ENCODE measurements at places on chromosomes 5 and 9. TPM values are rescaled to one million over a fixed set of nuclear protein-coding genes. Genes with fewer than 3 reads are reported as not detected.

DNA sequence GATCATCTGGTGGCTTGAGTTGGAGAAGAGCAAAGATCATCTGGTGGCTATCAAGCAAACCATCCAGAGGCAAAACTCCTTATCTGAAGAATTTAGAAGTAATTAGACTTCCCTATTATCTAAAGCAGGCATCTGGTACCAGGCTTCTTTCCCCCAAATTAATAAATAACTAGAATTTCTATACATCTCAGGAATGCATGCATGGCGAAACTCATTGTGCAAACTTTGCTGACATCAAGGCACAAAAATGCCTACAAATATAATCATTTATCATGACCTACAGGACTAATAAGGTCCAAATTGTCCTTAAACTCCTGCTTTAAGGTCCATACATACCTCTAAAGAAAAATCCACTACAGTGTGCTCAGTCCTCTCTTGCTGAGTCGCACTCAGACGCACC lies 6.0 kb downstream of the OR13D1 start:
- DNase-seq, result no peak

DNA sequence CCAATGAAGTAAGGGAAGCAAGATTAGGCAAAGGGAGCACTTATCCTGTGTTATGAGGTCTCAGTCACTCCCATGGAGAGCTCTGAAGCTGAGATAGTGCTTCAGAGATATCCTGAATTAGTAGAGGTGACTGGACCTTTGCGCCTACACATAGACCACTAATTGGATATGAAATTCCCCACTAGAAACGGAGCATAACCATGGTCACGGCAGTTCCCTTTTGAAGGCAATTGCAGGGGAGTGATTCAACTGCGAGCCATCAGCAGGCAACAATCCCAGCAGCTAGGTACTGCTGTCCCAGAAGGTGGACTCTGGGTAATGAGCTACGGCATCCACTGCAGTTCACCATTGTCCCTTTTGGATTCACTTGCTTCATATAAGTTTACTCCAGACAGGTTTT lies 267.7 kb upstream of the RASA1 start:
- DNase-seq, result no peak

DNA sequence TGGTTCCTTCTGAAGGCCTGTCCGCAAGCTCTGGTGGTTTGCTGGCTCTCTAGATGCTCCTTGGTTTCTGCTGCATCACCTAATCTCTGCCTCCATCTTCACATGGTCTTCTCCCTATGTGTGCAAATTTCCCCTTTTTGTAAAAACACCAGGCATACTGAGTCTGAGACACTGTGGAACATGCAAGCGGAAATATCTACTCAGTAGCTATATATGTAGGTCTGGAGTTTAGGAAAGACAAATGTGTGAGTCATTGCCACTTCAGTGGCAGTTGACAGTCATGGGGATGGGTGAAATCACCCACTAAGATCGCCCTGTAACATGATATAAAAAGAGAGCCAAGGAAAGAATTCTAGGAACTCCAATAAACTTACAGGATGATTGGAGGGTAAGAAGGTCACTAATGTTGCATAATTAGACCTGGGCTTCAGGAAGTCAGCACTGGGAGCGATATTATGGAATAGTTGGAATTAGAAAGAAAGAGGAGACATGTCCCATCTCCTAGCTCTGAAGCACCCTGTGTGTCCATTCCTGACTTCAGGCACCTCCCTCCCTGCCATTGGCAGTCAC lies 22.7 kb upstream of the UBLCP1 start:
- DNase-seq, result peak; percentile 2

DNA sequence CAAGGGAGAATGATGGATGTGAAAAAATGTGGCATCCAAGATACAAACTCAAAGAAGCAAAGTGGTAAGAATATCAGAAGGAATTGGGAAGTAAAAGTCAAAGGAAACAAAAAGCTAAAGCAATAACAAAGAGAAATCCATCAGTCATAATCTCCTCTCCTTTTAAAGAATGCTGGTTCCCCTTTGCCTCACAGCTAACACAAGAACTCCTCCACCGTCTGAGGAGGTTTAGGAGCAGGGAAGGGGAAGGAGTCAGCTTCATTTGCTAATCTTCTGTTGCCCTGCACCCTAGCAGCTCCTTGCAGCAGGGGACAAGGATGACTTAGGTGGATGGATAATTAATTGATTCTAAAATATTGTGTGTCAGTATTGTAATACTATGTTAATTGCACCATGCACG lies 16.4 kb downstream of the CD274 start:
- DNase-seq, result no peak

DNA sequence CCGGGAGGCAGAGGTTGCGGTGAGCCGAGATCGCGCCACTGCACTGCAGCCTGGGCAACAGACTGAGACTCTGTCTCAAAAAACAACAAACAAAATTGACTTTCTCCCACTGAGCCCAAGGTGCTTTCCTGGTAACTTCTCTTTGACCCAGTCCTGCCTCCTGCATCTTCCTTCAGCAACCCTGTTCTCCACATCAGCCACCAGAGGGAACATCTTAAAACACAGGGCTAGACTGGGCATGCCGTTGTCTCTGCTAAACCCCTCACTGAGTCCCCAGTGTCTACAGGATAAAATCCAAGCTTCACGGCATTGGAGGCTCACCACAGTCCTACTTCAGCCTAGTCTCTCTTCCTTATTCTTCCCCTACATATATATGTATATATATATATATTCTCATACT lies 39.8 kb upstream of the KCNMB1 start:
- no peak for DNase-seq

DNA sequence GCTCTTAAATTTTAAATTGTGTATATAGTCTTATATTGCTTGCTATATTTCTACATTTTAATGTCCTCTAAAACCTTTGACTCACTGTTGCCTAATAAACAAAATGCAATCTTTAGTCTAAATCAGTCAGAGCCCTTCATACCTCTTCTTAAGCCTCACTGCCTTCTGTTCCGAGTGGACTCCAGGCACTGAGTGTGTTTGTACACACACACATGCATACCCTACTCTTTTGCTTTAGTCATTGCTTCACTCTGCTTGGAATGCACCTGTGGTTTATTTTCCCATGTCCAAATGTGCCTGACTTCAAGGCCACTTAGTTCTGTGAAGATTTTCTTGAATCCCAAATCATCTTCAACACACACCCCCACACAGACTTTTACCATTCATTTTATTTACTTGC lies 60.9 kb downstream of the SLC12A2 start:
- no peak for DNase-seq

DNA sequence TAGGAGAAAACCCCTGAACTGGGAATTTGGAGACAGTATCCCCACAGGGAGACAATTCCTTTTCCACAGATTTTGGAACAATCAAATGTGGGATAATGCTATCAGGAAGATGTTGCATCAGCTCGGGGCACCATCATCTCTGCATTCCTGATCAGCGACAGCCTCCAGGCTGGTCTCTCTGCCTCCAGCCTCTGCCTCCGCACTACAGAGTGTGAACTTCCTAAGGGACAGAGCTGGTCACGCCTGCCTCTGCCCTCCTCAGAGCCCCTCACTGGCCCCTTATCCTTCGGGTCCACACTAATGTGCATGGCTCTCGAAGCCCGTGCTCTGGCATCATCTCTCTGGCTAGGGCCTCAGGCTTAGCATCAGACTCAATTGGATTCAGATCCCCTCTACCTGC lies 8.6 kb downstream of the FOXI1 start:
- no peak for DNase-seq

GRCh38 chr9:20996809-20997208 lies 34.6 kb downstream of the HACD4 start:
- DNase-seq, result no peak

DNA sequence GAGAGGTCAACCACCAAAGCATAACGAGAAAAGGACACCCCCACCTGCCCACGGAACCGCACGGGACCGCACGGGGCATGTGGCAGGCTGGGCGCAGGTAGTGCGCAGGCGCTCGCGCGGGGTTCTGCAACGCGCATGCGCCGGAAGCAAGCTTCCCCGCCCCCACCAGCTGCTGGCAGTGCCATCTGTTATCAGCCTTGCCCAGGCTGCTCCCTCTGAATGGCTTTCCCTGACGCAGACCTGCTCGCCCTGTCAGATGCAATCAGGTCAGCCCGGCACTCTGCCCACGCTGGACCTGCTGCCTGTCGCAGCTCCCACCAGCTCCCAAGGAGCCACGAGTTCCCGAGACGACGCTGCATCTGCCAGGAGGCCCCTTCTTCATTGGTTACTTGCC lies 22.8 kb downstream of the PTCH1 start:
- no peak for DNase-seq

GRCh38 chr9:35067056-35067455 lies 5.4 kb downstream of the VCP start:
- DNase-seq, result no peak

DNA sequence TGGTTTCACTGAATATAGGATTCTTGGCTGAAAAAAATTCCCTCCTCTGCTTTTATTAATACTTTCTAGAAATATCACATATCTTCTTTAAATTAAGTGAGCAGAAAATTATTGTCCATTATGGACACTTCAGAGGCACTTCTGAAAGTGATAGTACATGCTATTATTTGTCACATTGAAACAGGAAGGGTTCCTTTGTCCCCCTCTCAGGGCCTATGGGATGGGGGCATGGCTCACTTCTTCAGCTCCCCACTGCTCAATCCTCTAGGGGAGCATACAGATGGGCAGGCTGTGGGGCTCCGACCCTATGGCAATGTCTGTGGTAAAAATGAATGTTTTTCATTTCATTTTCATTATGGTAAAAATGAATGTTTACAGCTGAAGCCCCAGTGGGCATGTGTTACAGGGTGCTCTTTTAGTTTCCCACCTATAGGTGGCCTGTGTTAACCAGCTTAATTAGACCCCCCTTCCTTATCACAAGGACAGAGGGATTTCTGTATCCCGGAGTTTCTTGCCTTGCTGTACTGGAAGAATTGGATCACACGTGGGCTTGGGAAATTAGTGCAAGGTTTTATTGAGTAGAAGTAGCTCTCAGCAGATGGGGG lies 1225.2 kb downstream of the PTPRD start:
- DNase-seq, result no peak

GRCh38 chr9:38626006-38626405 lies 5.6 kb upstream of the ANKRD18A start:
- DNase-seq, result no peak

DNA sequence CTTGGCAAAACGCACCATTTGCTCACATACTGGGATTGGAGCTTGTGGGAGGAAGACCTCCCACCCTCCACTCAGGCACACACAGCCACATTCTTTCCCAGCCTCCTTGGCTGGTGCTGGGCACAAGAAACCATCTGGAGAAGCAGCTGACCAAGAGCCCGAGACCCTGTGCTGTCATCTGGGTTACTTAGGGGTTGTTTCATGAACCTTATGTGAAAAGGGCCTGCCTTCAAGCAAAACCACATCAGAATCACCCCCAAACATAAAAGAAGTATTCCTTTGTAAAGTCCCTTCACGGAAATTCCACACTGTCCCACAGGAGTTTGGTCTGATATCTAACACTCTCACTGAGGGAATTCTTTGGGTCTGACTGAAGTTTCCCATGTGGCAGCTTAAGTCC lies 172.1 kb downstream of the NR3C1 start:
- DNase-seq, result no peak

- no peak for DNase-seq
These were observed 11.2 kb downstream of the UBE2QL1 start for GRCh38 chr5:6459896-6460295.

DNA sequence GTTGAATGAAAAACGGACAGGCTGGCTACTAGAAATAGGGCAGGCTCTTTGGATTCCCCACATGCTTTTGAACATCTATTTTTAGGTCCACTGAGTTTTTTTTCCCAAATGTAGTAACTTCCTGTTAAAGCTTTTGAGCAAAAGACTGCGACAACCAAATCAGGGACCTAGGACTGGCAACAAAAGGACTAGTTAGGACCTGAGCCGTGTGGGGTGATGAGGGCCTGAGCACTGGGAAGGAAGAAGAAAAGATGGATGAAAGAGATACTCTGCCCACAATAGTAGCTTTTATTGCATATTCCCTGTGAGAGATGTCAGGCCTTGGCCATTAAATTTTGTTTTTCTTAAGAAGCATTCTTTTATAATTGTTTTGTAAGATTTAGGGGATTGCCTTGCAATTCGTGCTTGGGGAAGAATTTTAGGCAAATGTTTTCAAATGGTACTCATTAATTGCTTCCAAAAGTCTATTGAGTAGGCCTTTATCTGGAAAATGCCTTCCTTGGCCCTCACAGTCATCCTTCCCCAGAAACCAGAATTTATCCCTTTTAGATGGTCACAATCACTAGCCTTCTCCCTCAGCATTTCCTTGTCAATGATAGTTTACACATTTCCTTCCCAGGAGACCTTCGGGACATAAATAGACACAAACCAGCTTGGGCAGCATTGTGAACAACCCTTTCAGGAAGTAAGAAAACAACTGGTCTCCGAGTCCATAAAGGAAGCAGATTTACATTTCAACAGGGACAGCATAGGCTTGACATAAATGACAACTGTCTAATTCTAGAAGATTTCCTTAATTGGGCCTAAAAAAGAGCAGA lies 166.5 kb downstream of the RMI1 start:
- DNase-seq, result no peak

- no peak for DNase-seq
These were observed 197.5 kb downstream of the ARHGEF28 start for GRCh38 chr5:73823508-73823925.

- DNase-seq, result no peak
These were observed 1.2 kb upstream of the ADAMTS6 start for GRCh38 chr5:65482736-65483545.

- no peak for DNase-seq
These were observed 102.8 kb downstream of the MRPS30 start for GRCh38 chr5:44911501-44911900.

DNA sequence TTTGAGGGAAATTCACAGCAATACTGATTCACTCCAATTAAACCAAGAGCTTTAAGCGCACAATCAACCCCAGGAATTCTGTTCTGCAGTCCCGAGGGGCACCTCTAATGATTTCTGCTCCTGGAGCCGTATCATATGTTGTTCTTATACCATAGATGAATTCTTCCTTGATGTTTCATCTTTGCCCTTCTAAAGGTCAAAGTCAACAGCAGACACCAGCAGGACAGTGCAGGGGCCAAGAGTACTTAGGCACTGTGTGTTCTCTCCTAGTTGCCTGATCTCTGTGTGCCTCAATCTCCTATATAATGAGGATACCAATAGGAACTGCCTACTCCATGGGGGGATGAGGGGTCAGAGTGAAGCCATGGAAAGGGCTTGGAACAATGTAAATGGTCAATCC lies 16.5 kb downstream of the EPB41L4B start:
- no peak for DNase-seq

CKMT2 gene
- not detected for total RNA-seq

AMBP gene
- total RNA-seq, result not detected

IGIP gene
- total RNA-seq, result 1.3 TPM

ADGRD2 gene
- not detected for total RNA-seq

SMIM32 gene
- total RNA-seq, result not detected

FBLL1 gene
- total RNA-seq, result not detected

TRAF1 gene
- 170 TPM for total RNA-seq

PKD2L2 gene
- total RNA-seq, result not detected

OR1N2 gene
- total RNA-seq, result not detected

LPAR1 gene
- not detected for total RNA-seq

GKAP1 gene
- total RNA-seq, result 3.9 TPM

WDR38 gene
- total RNA-seq, result not detected

Data from activated naive CD8-positive, alpha-beta T cell treated with anti-CD3 and anti-CD28 coated beads for 36 hours (primary cell).